ENCODE measurements at places on chromosomes 5 and 9. TPM values are rescaled to one million over a fixed set of nuclear protein-coding genes. Genes with fewer than 3 reads are reported as not detected.

GRCh38 chr9:133839822-133840329 is 101.7 kb upstream of the SARDH start:
- no peaks in the 10 kb centered on the region for H3K36me3 ChIP-seq

Gene PTGES2
- 114 TPM for total RNA-seq

- H3K4me3 ChIP-seq, result no peak overlapping the region
- H3K27me3 ChIP-seq, result no peaks in the 10 kb centered on the region
- H3K36me3 ChIP-seq, result no peaks in the 10 kb centered on the region
- no peaks in the 10 kb centered on the region for H3K4me1 ChIP-seq
- no peak overlapping the region for H3K27ac ChIP-seq
These were observed 201.3 kb downstream of the MPDZ start for GRCh38 chr9:13078164-13078563.

DNA sequence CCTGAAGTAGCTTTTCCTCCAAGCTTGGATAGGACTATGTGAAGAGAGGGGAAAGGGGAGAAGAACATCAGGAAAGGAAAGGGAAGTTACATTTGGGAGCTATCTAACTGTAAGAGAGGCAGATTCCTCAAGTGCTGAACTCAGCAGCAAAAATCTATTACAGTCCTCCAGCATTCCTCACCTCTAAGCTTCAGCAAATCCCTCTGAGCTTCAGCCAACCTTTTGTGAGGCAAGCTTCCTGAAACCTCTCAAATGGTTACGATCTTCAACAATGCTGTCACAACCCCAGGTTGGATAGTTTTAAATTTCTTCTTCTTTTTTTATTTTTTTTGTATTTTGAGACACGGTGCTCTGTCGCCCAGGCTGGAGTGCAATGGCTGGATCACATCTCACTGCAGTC is 2.5 kb upstream of the RNF38 start:
- no peaks in the 10 kb centered on the region for H3K27me3 ChIP-seq
- H3K4me3 ChIP-seq, result no peak overlapping the region
- H3K27ac ChIP-seq, result no peak overlapping the region
- DNase-seq, result no peak
